ENCODE measurements at places on chromosomes 6 and 20. TPM values are rescaled to one million over a fixed set of nuclear protein-coding genes. Genes with fewer than 3 reads are reported as not detected.

Gene MYL9
- 45.3 TPM for total RNA-seq

Gene GRM4
- total RNA-seq = not detected

DNA sequence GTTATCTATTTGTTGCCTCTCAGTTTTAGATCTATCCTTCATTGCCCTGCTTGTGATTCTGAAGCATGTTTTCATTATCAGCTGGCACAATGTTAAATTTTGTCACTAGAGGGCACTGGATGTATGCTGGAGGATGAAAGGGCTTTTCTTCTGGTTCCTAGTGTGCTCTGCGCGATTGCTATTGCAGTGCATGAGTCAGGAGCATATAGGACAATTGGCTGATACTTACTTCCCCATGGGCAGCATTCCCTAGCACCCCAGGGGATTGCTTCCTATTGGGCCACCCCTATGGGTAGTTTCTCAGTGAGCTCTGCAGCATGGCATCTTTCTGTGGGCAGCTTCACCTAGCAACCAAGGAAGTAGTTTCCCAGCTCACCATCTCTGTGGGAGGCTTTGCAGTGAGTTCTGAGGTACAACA lies 280.3 kb upstream of the SYNCRIP start:
- DNase-seq = no peak

- no peak for DNase-seq
Measured at GRCh38 chr20:62056975-62057374, 8.7 kb downstream of the TAF4 start.

Gene ANKEF1
- total RNA-seq = 1.1 TPM

Gene OR2H2
- total RNA-seq = not detected

Gene CST5
- not detected for total RNA-seq

- DNase-seq = no peak
Measured at GRCh38 chr6:163608204-163608644, 193.7 kb downstream of the QKI start.

- DNase-seq = no peak
Measured at GRCh38 chr6:150266963-150267685, 101.7 kb upstream of the IYD start.

GRCh38 chr6:114997813-114998292 lies 655.0 kb upstream of the HS3ST5 start:
- no peak for DNase-seq

DNA sequence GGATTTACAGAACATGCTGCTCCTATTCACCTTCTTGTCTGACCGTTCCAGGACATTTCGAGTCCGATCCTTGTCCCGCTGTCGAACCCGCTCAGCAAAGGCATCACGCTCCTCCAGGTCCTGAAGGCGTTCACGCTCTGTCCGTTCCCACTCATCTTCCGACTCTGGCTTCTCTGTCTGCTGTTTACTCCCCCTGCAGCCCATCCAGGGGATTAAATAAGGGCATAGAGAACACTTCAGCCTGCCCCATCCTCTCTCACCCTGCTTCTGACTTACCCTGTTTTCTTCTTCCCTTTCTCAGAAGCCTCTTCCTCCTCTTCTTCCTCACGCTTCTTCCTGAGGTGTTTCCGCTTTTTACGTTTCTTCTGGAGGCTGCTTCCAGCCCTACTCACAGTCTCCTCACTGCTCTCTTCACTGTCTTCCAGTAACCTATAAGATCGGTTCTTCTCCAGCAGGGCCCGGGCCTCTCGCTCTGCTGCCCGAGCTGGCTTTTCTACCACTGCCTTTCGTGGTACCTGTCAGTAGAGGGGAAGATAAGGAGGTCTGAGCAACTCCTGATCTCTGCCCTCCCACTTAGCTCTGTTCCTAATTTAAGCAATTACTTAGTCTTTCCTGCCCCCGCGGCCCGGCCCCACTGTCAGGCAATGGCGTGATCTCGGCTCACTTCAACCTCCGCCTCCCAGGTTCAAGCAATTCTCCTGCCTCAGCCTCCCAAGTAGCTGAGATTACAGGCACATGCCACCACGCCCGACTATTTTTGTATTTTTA lies 1.9 kb downstream of the DHX16 start:
- no peak for DNase-seq

DNA sequence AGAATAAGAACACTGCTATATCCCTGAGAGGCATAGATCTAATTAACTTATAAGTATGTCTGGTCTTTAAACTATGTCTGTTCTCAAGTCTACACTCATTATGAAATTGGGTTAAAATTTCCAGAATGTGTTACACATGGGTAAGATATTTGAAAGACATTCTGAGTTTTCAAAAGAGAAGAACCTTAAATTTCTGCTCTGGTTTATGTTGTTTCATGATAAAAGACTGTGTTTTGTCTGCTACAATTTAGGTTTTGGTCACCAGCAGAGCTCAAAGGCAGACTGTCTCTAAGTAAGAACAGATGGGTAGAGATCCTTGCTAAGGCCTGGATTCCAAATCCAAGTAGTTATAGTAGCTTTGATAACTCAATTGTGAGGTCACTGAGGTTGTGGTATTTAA lies 6.0 kb downstream of the STMND1 start:
- DNase-seq = no peak

Gene ANKRD66
- total RNA-seq = not detected

Gene FERMT1
- 0.24 TPM for total RNA-seq

- no peak for DNase-seq
Measured at GRCh38 chr6:28658475-28659249, 133.0 kb downstream of the GPX5 start.

DNA sequence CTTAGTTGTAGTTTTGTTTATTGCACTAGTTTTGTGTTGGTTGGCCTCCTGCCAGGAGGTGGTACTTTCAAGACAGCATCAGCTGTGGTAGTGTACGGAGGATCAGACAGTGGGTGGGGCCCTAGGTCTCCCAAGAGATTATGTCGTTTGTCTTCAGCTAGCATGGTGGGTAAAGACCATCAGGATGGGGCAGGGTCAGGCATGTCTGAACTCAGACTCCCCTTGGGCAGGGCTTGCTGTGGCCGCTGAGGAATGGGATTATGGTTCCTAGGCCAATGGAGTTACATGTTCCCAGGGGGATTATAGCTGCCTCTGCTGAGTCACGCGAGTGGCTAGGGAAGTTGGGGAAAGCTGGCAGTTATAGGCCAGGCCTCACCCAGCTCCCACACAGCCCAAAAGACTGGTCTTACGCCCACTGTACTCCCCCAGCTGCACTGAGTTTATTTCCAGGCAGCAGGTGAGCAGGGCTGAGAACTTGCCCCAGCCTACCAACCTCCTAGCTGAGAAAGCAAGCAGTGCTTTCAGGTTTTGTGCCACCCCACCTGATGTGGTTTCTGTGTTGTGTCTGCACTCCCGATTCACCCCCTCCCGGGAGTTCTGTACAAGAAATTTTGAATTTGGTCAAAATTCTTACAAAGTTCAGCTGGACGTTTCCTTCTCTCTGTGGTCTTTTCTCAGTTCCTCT lies 24.7 kb downstream of the ZSCAN31 start:
- no peak for DNase-seq

DNA sequence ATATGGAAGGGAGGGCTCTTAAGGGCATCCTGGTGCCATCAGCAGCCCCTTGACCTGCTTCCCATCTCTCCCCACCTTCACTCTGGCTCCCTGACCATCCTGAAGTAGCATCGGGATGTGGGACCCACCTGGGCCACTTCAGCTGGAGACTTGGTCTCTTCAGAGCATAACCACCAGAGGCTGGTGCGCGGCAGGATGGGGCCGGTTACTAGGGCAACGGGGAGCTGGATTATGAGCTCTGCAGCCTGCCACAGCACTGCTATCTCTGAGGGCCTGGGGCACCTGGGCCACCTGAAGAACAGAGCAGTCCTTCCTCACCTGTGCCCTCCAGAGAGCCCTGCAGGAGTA lies 79.7 kb downstream of the SYNJ2 start:
- no peak for DNase-seq

DNA sequence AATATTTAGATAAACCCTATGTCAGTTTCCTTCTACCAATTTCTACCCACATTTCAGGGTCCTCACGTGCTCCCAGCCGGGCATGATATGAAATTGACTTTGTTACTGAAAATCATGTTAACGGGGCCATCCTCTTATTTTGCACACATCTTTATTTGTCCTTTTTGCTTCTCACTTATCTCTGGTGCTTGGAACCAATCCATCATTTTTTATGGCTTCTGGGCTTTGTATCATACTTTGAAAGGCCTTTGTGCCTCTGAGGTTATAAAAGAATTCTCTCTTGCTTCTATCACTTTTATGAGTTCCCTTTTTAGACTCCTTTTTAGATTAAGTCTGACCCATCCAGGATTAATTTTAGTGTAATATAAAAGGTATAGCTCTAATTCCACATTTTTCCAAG lies 117.1 kb upstream of the PRND start:
- no peak for DNase-seq

All from psoas muscle (tissue), 8 donors.